ENCODE measurements at places on chromosomes 2 and 18. TPM values are rescaled to one million over a fixed set of nuclear protein-coding genes. Genes with fewer than 3 reads are reported as not detected.

DNA sequence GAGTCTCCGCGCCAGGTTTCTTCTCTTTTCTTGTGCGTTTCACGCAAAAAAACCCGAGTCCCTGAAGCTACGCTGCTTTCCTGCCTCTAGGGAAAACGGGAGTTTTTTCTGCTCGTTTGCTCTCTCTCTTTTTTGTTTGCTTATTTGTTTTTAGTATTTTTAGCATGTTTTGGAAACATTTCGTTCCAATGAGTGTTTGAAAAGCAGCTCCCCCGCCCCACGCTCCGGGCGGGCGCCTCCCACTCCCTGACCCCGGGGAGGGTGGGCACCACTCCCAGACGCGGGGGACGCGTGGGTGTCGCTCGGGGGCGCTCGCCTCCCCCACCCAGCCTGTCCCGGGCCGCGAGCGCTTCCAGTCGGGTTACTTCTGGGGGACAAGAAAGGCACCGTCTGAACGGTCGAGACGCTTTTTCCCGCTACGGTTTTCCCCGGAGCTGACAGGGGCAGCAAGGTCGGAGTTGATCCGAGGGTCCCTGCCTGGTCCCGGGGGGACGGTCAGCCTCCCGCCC is 446 bp upstream of the EFHD1 start:
- DNase-seq, result no peak

DNA sequence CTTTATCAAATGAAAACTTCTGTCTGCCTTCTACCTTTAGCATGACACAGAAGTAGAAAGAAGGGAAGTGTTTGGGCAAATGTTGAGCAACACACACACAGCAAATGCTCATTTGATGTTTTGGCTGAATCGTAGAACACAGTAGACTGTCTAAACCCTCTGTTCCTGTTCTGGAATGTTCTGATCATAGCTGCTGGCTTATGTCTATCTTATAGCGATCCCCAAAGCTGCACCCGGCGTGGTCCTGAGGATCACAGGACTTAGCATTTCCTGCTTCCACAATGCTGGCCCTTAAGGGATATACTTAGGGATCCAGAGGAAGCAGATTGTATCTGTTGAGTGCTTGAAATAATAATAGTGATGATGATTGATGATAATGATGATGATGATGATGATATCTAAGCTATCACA is 15.2 kb downstream of the GNLY start:
- DNase-seq, result no peak

GRCh38 chr2:216584112-216584511 is 49.1 kb upstream of the IGFBP2 start:
- no peak for DNase-seq

GRCh38 chr2:85445316-85446295 is 27.1 kb downstream of the SH2D6 start:
- peak; percentile 50 for DNase-seq

Gene RGPD3
- polyA plus RNA-seq, result 0.07 TPM

Gene RNF125
- polyA plus RNA-seq, result 0.41 TPM

Data from AG04450 (cell line).